ENCODE measurements at places on chromosomes 7 and 10. TPM values are rescaled to one million over a fixed set of nuclear protein-coding genes. Genes with fewer than 3 reads are reported as not detected.

- no peak for DNase-seq
Measured at GRCh38 chr7:36749282-36749960, 25.1 kb upstream of the AOAH start.

- DNase-seq: no peak
Measured at GRCh38 chr7:115638853-115639252, 391.7 kb downstream of the TFEC start.

GRCh38 chr10:50431133-50431532 lies 179.8 kb upstream of the ASAH2 start:
- no peak for DNase-seq

The UNC5B gene
- total RNA-seq: 42.4 TPM

The LRRC17 gene
- total RNA-seq: 10.5 TPM

The MORN4 gene
- total RNA-seq: 2.3 TPM

DNA sequence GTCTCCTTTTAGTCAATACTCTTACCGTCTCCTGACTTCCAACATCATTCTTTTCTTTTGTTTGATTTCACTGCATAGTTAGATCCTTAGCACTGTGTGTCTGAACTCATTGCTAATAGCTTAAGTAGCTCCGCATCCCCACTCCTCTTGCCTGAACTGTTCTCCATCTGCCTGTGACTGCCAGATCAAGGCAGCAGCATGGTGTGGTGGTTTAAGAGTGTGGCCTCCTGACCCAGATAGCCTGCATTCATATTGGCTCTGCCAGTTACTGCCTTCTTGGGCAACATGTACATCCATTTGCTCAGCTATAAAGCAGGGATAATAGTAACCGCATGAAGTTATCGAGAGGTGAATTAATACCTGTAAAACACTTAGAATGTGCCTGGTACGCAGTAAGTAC lies 50.8 kb downstream of the SUFU start:
- DNase-seq: no peak

The FEZF1 gene
- not detected for total RNA-seq

- no peak for DNase-seq
Measured at GRCh38 chr10:68007356-68007755, 67.7 kb downstream of the HERC4 start.

The DNTT gene
- not detected for total RNA-seq

The MAGI2 gene
- 4.0 TPM for total RNA-seq

The HMX3 gene
- not detected for total RNA-seq
